Endodermal cell (in vitro differentiated cells): ENCODE measurements at places on chromosomes 4 and X. TPM values are rescaled to one million over a fixed set of nuclear protein-coding genes. Genes with fewer than 3 reads are reported as not detected.

C4orf50 gene
- 0.40 to 0.93 TPM (median 0.84 TPM) in 3 replicates for total RNA-seq

MAGEA1 gene
- not detected in 3 replicates for total RNA-seq

ABLIM2 gene
- 1.6 and 2.0 TPM in 2 replicates for total RNA-seq

- DNase-seq = no peak
Measured at GRCh38 chr4:183971929-183972490, 66.9 kb downstream of the STOX2 start.

DNA sequence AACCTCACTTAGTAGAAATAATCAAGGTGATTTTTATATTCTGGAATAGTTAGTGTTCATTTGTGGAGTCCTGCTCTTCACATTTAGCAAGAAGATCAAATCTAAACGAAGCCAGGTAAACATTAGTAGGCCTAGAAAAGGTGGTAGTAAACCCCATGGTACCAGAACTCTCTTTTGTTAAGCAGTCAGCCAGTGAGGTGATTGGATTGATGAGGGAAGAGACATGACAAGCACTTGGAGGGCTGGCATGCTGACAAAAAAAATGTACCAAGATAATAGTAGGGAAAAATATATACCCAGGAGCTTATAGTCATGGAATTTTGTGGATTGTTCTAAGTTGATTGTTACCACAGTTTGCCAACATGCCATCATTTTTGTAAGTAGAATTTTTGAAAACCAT lies 163.8 kb downstream of the BANK1 start:
- no peak for DNase-seq

GRCh38 chr4:4821577-4821976 lies 37.9 kb upstream of the MSX1 start:
- no peak for DNase-seq
